ENCODE measurements at places on chromosomes 6 and 20.
A peak's percentile ranks its signal among the peaks of the same experiment; 100 is the strongest.

DNA sequence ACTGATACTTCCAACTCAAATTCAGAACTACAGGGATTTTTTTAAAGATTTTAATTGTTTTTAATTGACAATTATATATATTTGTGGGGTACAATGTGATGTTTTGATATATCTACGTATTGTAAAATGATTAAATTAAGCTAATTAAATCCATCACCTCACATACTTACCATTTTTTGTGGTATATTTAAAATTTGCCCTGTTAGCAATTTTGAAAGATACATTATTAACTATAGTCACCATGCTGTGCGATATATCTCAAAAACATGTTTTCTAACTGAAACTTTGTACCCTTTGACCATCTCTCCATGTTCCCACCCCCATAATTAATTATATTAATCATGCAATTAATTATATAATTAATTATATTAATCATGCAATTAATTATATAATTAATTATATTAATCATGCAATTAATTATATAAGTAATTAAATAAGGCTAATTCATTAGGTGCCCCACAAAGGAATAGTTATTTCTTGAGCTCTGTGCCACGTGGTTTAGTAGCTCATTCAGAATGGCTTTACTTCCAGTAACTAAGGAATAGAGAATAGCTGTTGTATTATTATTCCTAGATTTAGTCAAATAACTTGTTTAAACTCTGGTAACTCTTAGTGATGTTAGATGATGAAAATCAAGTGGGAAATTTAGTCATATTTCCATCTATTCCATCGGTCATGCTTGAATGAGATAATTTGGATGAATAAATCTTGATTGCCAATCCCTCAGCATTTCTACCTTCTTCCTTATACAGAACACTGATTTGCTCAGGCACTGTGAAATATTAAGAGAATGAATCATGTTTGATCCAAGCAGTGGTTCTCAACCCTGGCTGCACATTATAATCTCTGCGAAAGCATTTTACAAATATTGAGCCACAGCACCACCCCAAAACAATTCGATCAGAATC is 25.1 kb downstream of the LOC128125822 start:
- no peak for DNase-seq

- DNase-seq: peak; percentile 59
Measured at GRCh38 chr20:2688041-2688591, 4.5 kb upstream of the EBF4 start.

GRCh38 chr6:141169419-141169818 is 963.3 kb upstream of the GJE1 start:
- no peak for DNase-seq

DNA sequence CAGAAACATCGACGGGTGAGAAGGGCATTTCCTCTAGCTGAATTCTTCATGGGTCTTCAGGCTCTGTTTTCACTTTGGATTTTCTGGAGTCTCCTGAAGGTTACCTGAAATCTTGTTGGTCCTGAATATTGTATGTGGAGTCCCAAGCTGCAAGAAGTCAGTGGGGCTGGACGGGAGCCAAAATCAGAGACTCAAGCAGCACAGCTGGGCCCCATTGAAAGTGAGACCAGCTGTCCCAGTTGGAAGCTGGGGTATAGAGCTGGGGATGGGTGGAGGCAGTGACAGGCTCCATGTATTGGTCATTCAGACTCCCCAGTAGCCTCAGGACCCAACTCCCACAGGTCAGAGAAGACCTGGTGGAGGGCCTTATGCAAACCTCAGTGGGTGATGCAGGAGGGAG is 111.3 kb upstream of the MLN start:
- DNase-seq: no peak

DNA sequence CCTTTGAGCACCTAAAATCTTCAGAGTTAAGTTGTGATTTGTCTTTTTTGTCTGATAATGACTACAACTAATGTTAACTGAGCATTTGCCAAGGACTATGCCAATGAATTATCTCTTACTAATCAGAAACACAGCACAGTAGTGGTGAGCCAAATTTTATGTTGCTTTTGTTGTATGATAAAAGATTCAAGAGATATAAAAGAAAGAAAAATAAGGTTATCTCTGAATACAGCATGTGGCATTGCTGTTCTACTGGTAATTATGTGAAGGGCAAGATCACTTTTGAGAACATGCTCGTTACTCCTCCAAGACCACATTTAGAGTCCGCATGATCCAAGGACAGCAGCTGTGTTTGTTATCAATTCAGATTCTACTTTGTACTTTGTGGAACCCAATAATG is 133.4 kb upstream of the MYLIP start:
- DNase-seq: no peak

DNA sequence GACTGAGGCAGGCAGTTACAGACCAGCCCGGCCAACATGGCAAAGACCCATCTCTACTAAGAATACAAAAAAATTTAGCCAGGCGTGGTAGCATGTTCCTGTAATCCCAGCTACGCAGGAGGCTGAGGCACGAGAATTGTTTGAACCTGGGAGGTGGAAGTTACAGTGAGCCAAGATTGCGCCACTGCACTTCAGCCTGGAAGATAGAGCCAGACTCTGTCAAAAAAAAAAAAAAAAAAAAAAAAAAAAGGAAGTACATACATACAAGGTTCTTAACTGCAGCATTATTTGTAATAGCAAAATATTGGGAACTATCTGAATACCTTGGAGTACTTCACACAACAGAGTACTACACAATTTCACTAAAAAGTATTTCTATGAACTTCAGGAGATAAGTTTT is 183.5 kb upstream of the OLIG3 start:
- no peak for DNase-seq

DNA sequence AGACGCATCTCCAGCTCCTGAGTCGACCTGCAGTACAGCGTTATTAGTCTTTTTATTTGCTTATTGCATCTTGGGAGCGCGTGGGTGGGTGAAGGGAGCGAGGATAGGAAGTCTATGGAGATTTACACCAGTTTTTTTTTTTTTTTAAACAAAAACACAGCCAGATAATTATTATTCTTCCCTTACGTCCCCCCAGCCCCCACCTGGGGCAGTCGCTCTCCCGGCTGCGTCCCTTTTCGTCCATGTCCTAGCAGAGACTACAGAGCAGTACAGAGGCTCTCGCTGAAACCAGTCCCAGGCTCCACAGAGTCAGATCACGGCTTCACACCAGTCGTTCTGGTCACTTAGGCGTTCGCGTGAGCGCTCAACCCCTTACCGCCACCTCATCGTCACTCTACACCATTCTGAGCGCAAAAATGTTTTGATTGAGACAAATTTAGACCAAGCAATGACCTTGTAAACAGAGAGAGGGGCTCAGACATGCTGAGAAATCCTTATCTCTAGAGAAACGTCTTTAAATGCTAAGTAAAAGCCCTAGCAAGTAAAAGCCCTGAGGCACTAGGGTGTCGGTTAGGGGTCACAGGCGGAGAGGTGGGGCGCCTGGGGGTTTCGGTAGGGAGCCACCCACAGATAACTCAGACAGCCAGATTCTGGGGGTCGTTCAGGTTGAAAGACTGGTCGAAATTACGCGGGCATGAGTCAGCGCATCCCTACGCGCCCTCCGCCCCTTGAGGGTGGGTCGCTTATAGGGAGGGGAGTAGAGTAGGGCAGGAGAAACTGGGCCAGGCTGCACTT is 975 bp upstream of the PPT2 start:
- DNase-seq: no peak

GRCh38 chr6:71588490-71588889 is 297.9 kb upstream of the RIMS1 start:
- no peak for DNase-seq

GRCh38 chr6:9025796-9026394 is 590.5 kb upstream of the SLC35B3 start:
- DNase-seq: no peak

- no peak for DNase-seq
Measured at GRCh38 chr6:35566794-35567193, 54.1 kb upstream of the TULP1 start.

- no peak for DNase-seq
Measured at GRCh38 chr6:25973923-25974555, 11.4 kb downstream of the TRIM38 start.

DNA sequence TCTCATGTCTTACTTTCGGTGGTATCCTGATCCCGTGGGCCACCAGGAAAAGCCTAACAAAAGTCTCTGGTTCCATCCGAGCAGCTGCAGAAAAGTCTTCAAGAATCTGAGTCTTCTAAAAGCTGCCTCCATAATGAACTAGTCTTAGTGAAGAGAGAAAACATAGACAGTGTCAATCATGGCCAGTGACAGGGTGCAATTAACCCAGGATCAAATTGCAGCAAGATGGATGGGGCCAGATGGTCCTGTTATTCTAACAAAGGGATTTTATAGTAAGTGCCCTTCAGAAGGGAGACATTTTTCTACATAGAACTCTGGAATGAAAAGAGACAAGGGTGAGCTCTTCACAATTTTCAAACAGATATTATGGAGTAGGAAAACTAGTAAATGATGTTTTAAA is 281.6 kb upstream of the ZFP64 start:
- DNase-seq: no peak
